ENCODE measurements at places on chromosomes 1 and 21.

DNA sequence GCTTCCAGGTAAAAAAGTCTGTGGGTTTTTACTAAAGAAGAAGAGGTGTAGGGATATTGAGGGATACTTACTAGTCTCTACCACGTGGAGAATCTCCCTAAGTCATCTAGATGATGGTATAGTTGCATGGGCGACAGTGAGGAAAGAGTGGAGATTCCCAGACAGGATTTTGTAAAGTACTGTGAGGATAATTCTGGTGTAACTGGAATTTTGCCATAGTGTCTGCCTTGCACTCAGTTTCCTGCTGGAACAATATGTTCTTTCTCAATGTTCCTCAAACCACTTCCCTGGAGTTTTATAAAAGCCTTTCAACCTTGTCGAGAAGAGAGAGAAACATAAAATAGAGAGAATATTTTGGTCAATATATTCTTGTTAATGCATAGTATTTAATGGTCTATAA, 95.1 kb upstream of the WLS start:
- no peak for DNase-seq

GRCh38 chr1:87064986-87065385, 150.6 kb downstream of the HS2ST1 start:
- DNase-seq: no peak

DNA sequence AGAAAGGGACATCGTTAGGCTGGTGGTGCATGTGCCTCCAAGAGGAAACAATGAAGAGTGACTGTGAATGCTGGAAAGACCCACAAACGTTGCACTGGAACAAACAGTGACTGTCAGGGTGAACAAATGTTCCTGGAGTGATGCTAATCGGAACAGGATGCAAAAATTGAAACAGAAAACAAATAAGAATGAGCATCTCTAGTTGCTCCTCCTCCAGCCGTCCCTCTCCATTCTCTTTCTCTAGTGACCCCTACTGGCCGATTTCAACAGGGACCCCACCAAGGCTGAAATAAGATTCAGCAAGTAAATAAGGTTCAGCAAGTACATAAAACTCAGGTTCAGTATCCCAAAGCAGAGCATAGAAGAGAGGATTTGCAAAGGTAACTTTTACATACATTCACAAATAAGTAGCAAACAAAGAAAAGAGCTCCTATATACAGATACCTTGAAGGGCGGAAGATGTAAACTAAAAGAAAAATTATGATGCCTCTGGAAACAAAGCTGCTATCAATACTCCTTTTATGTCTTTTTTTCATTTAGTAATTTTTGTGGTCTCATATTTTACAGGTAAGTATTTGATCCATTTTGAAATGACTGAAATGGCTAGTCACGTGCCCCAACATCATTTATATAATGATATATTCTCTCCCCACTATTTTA, 836.1 kb upstream of the ADAMTS5 start:
- peak; percentile 1 for DNase-seq

DNA sequence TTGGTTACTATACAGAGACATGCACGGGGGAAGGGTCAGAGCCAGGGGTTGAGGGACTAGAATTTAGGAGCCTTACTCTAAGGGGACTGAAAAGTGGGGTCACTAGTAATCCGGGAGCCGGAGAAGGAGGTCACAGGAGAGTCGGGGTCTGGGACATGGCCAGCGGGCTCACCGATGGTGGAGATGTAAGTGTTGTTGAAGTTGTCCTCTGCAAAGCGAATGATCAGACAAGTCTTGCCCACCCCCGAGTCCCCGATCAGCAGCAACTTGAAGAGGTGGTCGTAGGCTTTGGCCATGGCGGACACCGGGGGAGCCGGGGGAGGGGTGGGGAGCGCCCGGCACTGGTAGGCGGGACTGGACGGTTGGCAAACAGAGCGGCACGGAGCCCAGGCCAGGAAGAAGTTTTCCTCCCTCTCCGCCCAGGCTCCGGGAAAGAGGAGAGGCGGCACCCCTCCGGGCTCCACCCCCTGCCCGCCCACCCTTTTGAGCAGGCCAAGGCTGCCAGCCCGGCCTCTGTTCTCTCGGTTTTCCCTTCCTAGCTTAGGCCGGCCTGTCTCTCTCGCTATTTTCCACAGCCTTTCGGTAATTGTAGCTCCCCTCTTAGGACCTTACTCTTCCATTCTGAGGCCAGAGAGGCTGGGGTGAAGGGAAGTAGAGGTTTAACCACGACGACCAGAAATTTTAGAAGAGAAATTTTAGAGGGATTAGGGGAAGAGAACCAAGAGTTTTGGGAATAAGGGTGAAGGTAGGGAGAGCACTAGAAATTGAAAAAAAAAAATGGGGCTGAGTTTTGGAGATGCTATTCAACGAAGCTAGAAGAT, at the start of gene RAB13:
RAB13 (minus strand) TSS at position 399 of the 821 bp plus-strand sequence; CDS start at position 296, 103 bp downstream.
- peak; percentile 92 for DNase-seq

DNA sequence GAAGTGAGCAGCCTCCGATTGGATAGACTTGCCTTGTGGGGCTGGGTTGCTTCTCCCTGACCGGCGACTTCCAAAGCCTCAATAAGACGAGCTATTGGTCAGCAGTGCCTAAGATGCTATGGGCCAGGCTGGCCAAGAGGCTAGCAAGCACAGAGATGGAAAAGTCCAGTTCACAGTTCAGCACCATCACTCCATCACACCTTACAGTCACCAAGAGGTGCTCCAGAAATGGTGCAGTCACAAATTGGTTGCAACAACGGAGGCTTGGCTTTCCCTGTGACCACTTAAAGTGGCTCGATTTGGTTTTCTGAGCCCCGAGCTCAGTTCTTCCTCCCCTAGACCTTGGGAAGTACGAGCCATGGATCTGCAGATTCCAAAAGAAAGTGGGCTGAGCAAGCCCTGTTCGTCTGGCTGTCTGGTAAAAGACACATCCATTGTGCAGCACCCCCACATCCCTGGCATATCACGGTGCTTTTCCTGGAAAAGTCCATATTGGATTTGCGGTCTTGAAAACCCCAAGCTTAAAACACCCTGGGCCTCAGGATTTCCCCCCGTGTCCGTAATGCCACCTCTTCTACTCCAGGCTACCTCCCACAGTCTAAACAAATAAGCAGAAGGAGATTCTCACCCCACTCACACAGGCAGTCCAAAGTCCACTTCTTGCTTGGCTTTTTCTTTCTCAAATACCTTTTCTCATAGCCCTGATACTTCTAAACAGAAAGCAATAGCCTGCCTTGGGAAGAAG, 1.3 kb downstream of the SLAMF1 start:
- DNase-seq: no peak

- peak; percentile 30 for DNase-seq
Observed at GRCh38 chr1:18539171-18539570, 58.4 kb downstream of the KLHDC7A start.

GRCh38 chr21:44328242-44328895, 10.8 kb downstream of the CFAP410 start:
- DNase-seq: no peak

Data from NCI-H69 (cell line).